Progenitor cell of endocrine pancreas (in vitro differentiated cells): ENCODE measurements at places on chromosomes 12 and 14. TPM values are rescaled to one million over a fixed set of nuclear protein-coding genes. Genes with fewer than 3 reads are reported as not detected.
A peak's percentile ranks its signal among the peaks of the same experiment; 100 is the strongest.

DNA sequence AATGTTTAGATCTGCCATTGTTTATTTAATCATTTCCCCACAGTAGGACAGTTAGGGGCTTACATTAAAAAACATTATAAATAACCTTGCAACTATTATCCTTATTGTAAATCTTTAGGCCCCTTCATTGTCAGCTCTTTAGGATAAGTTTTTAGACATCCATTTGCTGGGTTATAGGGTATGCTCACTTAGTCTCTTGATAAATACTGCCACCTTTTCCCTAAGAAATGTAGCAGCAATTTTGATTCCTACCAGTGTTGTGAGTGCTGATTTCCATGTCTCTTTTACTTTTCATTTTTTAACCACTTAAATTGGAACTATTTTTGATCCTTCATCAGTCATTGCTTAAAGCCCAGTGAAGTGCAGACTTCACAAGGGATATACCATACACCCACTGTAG is 94.4 kb downstream of the AVPR1A start:
- no peak overlapping the region for H3K4me3 ChIP-seq
- DNase-seq = no peak
- H3K4me1 ChIP-seq = no peaks in the 10 kb centered on the region
- H3K27ac ChIP-seq = no peak overlapping the region
- H3K36me3 ChIP-seq = no peaks in the 10 kb centered on the region
- H3K27me3 ChIP-seq = no peaks in the 10 kb centered on the region

GRCh38 chr12:94147387-94147990 is 888 bp upstream of the PLXNC1 start:
- no peak for DNase-seq
- H3K4me1 ChIP-seq = peaks cover 19% of the 10 kb centered on the region
- no peak overlapping the region for H3K27ac ChIP-seq
- no peaks in the 10 kb centered on the region for H3K36me3 ChIP-seq
- H3K4me3 ChIP-seq = peak overlapping the region; percentile 77

DNA sequence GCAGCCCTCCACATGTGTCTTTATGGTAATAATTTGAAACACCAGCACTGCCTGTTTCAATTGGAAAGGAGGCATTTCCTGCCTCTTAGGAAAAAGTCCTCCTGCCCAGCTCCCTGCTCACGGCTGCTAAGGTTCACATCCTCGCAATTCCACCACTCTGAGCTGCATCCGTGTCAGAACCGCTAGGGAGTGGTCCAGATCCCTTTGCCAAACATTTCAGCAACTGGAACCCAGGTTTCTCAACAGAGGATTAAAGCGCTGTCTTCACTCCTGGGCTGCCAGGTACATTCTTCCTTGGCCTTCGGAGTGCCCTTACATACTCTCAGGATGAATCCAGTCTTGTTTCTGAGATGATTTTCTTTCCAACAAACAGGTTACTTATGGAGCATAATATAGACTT is 23.3 kb downstream of the C14orf132 start:
- H3K27ac ChIP-seq = no peak overlapping the region
- H3K4me1 ChIP-seq = no peaks in the 10 kb centered on the region
- H3K4me3 ChIP-seq = no peak overlapping the region
- DNase-seq = no peak
- peaks cover 1% of the 10 kb centered on the region for H3K36me3 ChIP-seq
- no peaks in the 10 kb centered on the region for H3K27me3 ChIP-seq

GRCh38 chr12:44618946-44619345 is 257.2 kb downstream of the NELL2 start:
- H3K4me1 ChIP-seq = no peaks in the 10 kb centered on the region
- H3K36me3 ChIP-seq = no peaks in the 10 kb centered on the region
- H3K27ac ChIP-seq = no peak overlapping the region
- no peak for DNase-seq

- peaks cover 15% of the 10 kb centered on the region for H3K27me3 ChIP-seq
- H3K4me1 ChIP-seq = peaks cover 2% of the 10 kb centered on the region
- H3K36me3 ChIP-seq = no peaks in the 10 kb centered on the region
- H3K27ac ChIP-seq = no peak overlapping the region
- no peak for DNase-seq
These were observed 116.4 kb downstream of the DICER1 start for GRCh38 chr14:95040708-95041476.

DNA sequence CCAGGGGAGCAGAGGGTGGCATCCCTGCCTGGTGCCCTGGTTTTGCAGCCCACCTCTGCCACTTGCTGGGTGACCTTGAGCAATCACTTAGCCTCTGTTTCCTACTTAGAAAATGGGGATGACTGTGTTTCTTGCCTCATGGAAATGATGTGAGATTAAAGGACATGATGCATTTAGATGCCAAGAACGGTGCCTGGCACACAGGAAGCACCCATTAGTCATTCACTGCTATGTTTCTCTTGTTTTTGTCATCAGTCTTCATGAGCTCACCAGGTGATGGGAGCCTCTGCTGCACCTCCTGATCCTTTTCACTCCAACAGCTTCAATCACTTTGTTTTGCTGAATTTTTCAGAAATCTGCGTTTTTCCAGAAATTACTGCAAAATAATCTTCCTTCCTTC is 23.6 kb upstream of the ATF1 start:
- DNase-seq = no peak
- no peaks in the 10 kb centered on the region for H3K27me3 ChIP-seq
- H3K36me3 ChIP-seq = peaks cover 35% of the 10 kb centered on the region
- no peak overlapping the region for H3K27ac ChIP-seq
- no peaks in the 10 kb centered on the region for H3K4me1 ChIP-seq

- peak overlapping the region; percentile 67 for H3K27ac ChIP-seq
- H3K4me1 ChIP-seq = peaks cover 13% of the 10 kb centered on the region
- H3K36me3 ChIP-seq = peaks cover 6% of the 10 kb centered on the region
- DNase-seq = peak; percentile 80
- peaks cover 31% of the 10 kb centered on the region for H3K27me3 ChIP-seq
- H3K4me3 ChIP-seq = peak overlapping the region; percentile 75
These were observed 1.0 kb upstream of the SOCS2 start for GRCh38 chr12:93571365-93571924.

- no peaks in the 10 kb centered on the region for H3K4me1 ChIP-seq
- no peak for DNase-seq
- no peak overlapping the region for H3K4me3 ChIP-seq
- no peak overlapping the region for H3K27ac ChIP-seq
- H3K27me3 ChIP-seq = peaks cover 8% of the 10 kb centered on the region
These were observed 44.4 kb upstream of the PPP2R5C start for GRCh38 chr14:101716956-101717662.

- no peak overlapping the region for H3K4me3 ChIP-seq
- H3K36me3 ChIP-seq = peaks cover 1% of the 10 kb centered on the region
- H3K27me3 ChIP-seq = no peaks in the 10 kb centered on the region
- no peaks in the 10 kb centered on the region for H3K4me1 ChIP-seq
- no peak for DNase-seq
These were observed 80.2 kb downstream of the NUAK1 start for GRCh38 chr12:106058256-106059182.

DNA sequence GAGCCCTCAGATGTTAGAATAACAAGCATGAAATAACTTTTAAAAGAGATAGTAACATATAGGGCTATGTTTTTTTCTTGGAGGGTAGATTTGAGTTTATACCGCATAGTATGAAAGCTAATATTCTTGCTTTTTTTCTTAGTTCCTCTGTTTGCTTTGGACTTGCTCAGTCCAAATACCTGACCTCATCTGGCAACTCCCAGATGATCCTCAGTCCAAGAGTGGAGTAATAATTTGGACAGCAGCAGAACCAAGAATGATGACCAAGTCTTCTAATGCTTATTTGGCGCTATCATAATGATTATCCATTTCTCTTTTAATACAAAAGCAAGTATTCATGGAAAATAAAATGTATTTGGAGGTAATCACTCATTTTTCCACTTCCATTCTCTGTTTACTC is 45.6 kb downstream of the GUCY2C start:
- H3K4me1 ChIP-seq = peaks cover 2% of the 10 kb centered on the region
- H3K27me3 ChIP-seq = no peaks in the 10 kb centered on the region
- H3K4me3 ChIP-seq = no peak overlapping the region

DNA sequence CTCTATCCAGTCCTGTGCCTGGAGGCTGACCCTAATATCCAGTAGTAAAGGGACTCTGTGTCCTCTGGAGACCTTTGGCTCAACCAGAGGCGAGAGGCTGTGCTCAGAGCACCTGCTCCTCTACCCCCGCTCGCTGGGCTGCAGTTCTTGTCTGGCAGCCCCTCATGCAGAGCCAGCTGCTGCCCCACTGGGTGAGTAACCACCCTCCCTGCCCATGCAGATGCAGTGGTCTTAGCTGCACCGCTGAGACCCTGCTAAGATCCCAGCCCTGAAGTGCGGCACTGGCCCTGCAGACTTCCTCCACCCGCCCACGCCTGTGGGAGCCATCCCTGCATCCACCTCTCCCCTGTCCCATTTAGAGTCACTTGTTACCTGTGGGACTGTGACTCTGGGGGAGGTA is 347.5 kb upstream of the SFSWAP start:
- H3K36me3 ChIP-seq = no peaks in the 10 kb centered on the region
- H3K4me3 ChIP-seq = no peak overlapping the region
- peaks cover 12% of the 10 kb centered on the region for H3K27me3 ChIP-seq
- H3K4me1 ChIP-seq = peaks cover 4% of the 10 kb centered on the region
- DNase-seq = no peak

- H3K27ac ChIP-seq = peak overlapping the region; percentile 77
- peaks cover 42% of the 10 kb centered on the region for H3K27me3 ChIP-seq
- peak overlapping the region; percentile 53 for H3K4me3 ChIP-seq
- H3K4me1 ChIP-seq = peaks cover 2% of the 10 kb centered on the region
- H3K36me3 ChIP-seq = no peaks in the 10 kb centered on the region
- no peak for DNase-seq
These were observed 8.3 kb upstream of the MTA1 start for GRCh38 chr14:105411017-105411941.

DNA sequence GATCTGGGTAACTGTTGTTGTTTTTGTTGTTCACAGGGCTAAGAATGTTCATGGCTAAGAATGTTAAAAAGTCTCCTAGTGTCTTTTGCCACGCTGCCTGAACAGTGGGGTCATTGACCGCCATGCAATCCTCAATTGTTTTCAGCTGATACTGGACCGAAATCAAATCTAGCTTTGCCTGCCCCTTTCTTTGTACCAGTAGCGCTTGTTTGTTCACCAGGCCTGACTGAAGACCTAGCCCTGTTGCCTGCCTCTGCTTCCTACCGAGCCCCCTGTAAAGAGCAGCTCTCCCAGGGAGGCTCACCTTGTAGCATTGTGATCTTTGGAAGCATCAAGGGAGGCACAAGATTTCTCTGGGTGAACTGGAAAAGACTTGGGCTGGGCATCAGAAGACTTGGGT is 6.7 kb downstream of the PSEN1 start:
- no peak overlapping the region for H3K4me3 ChIP-seq
- peaks cover 19% of the 10 kb centered on the region for H3K4me1 ChIP-seq
- peaks cover 1% of the 10 kb centered on the region for H3K36me3 ChIP-seq
- H3K27ac ChIP-seq = peak overlapping the region; percentile 92
- no peaks in the 10 kb centered on the region for H3K27me3 ChIP-seq

DNA sequence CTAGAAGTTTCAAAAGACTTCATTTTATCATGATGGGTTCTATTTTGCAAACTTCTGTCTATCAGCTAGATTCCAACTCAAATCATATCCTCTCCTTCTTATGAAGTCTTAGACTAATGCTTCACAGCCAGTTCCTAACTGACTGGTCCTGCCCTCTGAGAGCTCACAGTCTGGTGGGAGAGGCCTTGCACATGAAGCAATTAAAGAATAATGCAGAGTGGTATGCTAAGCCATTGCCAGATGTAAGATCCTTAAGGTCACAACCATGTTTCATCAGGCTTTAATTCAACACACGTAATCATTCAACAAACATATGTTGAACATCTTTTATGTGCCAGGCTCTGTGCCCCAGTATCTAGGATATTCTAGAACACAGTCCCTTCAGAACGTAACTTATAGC is 125.8 kb upstream of the TMPO start:
- no peaks in the 10 kb centered on the region for H3K27me3 ChIP-seq
- no peaks in the 10 kb centered on the region for H3K36me3 ChIP-seq
- H3K4me3 ChIP-seq = no peak overlapping the region
- no peak overlapping the region for H3K27ac ChIP-seq

DNA sequence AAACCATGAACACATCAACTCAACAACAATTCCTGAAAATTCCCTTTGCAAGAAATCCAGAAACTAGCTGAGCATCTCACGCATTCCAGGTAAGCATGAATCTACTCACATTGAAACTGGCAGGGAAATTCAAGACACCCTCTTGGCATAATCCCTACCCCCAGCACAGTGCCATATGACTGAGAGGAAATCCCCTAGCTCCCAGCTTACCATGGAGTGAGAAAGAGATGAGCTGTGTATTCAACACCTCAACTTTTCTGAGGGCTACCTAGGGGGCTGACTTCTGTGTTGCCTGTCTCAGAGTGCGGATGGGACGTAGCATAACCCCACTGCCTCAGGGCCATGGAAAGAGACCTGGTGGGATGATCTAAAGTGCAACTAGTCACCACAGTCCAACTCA is 37.7 kb upstream of the GPR132 start:
- H3K36me3 ChIP-seq = peaks cover 6% of the 10 kb centered on the region
- H3K27ac ChIP-seq = no peak overlapping the region
- no peak overlapping the region for H3K4me3 ChIP-seq

GRCh38 chr14:90615517-90616060 is 200.6 kb downstream of the TTC7B start:
- H3K4me3 ChIP-seq = no peak overlapping the region
- no peaks in the 10 kb centered on the region for H3K36me3 ChIP-seq
- H3K27me3 ChIP-seq = no peaks in the 10 kb centered on the region
- H3K27ac ChIP-seq = no peak overlapping the region
- no peak for DNase-seq
- H3K4me1 ChIP-seq = peaks cover 12% of the 10 kb centered on the region

GRCh38 chr12:107225635-107226034 is 132.3 kb upstream of the CRY1 start:
- H3K27me3 ChIP-seq = peaks cover 26% of the 10 kb centered on the region
- DNase-seq = no peak
- no peak overlapping the region for H3K27ac ChIP-seq
- H3K4me3 ChIP-seq = no peak overlapping the region

DNA sequence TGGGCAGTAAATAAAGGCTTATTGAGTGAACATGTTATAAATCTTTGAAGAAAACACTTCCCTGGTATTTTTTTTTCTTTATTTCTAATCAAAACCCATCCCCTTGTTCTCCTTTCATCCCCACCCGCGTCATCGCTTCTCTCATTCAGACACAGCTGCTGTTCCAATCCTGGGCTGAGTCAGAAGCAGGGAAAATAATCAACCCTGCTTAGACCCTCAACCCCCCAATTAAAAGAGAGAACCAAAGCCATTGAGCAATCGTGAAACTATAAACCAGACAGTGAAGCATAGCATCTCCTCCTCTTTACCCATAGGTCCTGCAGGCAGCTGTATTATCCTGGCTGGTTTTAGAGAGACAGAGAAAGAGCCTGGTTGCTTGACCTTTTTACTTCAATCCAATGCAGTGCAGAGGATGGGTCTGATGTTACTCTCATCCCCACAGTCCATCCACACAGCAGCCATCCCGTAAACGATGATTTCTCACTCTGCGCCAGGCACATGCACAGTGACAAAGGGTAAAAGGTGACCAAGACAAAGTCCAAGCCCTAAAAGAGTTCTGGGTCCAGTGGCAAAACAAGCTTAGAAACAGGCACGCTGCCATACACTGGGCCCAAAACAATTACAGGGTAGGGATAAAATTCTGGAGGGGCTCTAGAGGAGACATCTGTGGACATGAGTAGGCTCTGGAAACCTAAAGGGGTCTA is 238.3 kb downstream of the GALC start:
- no peak overlapping the region for H3K4me3 ChIP-seq
- H3K4me1 ChIP-seq = peaks cover 6% of the 10 kb centered on the region
- H3K27ac ChIP-seq = no peak overlapping the region
- no peak for DNase-seq
- H3K27me3 ChIP-seq = peaks cover 10% of the 10 kb centered on the region

The GPR132 gene
- 0.57 and 0.69 TPM in 2 replicates for total RNA-seq

The IAPP gene
- total RNA-seq = 0.24 TPM in 1 of 2 replicates, not detected in the other

The TAS2R9 gene
- 0.26 and 0.29 TPM in 2 replicates for total RNA-seq

The SART3 gene
- 74.5 and 87.6 TPM in 2 replicates for total RNA-seq

The SOAT2 gene
- total RNA-seq = 0.98 and 1.1 TPM in 2 replicates

The KRT77 gene
- not detected in 2 replicates for total RNA-seq

The CCDC60 gene
- 17.6 and 23.4 TPM in 2 replicates for total RNA-seq
